ENCODE measurements at places on chromosomes 16 and 17.
A peak's percentile ranks its signal among the peaks of the same experiment; 100 is the strongest.

DNA sequence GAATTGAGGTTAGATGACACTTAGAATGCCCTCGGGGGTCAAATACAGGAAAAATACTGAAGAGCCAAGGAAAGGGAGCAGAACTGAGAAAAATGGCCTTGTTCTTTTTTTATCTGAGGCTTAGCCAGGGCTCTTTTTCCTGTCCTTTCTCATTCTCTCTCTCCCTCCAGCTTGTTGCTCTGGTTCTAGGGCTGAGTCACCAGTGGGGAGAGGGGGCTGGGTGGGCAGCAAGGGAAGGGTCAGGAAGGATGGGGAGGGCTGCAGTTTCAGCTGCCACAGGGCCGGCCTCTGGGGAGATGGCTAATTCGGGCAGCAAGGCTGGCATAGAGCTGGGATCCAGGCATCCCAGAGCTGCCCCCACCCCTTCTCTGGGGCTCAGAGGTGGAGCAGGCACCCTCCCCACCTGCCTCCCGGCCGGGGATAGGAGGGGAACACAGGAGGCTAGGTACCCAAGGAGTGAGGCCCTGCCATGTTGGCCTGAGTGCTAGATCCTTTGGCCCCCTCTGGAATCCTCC, 3.9 kb downstream of the ITGA3 start:
- no peaks in the 10 kb centered on the region for H3K36me3 ChIP-seq
- no peak overlapping the region for H3K4me3 ChIP-seq
- no peak overlapping the region for H3K27ac ChIP-seq
- H3K4me1 ChIP-seq: no peaks in the 10 kb centered on the region
- DNase-seq: no peak
- H3K27me3 ChIP-seq: peaks cover 61% of the 10 kb centered on the region

- H3K27ac ChIP-seq: no peak overlapping the region
- DNase-seq: peak; percentile 65
- peaks cover 5% of the 10 kb centered on the region for H3K36me3 ChIP-seq
- H3K27me3 ChIP-seq: no peaks in the 10 kb centered on the region
- H3K4me1 ChIP-seq: no peaks in the 10 kb centered on the region
Observed at GRCh38 chr17:63697341-63698286, 2.3 kb downstream of the LIMD2 start.

- H3K4me1 ChIP-seq: no peaks in the 10 kb centered on the region
- DNase-seq: no peak
- no peak overlapping the region for H3K4me3 ChIP-seq
- H3K27ac ChIP-seq: no peak overlapping the region
- no peaks in the 10 kb centered on the region for H3K27me3 ChIP-seq
Observed at GRCh38 chr17:4534515-4534914, 20.7 kb downstream of the MYBBP1A start.

GRCh38 chr17:40554646-40555295, 10.5 kb downstream of the CCR7 start:
- no peaks in the 10 kb centered on the region for H3K36me3 ChIP-seq
- H3K27ac ChIP-seq: peak overlapping the region; percentile 66
- H3K4me3 ChIP-seq: no peak overlapping the region
- no peaks in the 10 kb centered on the region for H3K27me3 ChIP-seq

- H3K27me3 ChIP-seq: peaks cover 59% of the 10 kb centered on the region
- H3K4me3 ChIP-seq: no peak overlapping the region
- no peaks in the 10 kb centered on the region for H3K36me3 ChIP-seq
- no peak overlapping the region for H3K27ac ChIP-seq
- H3K4me1 ChIP-seq: peaks cover 7% of the 10 kb centered on the region
Observed at GRCh38 chr17:4607773-4608187, 23.5 kb downstream of the SMTNL2 start.

DNA sequence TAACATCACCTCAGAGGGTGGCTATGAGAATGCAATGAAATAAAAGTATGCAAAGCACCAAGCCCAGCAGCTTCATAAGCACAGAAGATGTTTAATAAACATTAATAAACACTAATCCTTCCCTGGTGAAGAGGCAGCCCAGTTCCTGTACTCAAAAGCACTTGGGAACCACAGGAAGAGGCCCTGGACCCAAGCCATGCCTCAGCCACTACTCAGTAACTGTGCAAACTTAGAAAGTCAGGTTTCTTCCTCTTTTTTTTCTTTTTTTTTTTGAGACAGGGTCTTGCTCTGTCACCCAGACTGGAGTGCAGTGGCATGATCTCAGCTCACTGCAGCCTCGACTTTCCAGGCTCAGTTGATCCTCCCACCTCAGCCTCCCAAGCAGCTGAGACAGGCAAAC, 5.3 kb downstream of the ARHGAP17 start:
- H3K4me3 ChIP-seq: no peak overlapping the region
- H3K4me1 ChIP-seq: peaks cover 14% of the 10 kb centered on the region
- H3K36me3 ChIP-seq: peaks cover 26% of the 10 kb centered on the region

DNA sequence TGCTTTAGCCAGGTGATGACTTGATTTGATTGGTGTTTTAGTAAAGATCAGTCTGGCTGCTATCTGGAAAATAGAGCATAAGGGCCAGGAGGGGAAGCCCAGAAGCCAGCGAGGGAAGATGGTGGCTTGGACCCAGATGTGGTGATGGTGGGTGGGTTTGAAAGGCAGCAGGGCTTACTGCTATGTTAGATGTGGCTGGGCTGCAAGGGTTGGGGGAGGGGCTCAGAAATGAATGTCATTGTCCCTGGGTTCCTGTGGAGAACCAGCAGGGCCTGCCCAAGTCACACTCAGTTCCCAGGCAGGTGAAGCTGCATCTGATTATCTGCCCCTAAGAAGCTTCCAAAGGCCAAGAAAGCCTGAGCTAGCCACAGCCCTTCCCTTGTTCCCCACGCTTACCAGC, 71.7 kb upstream of the BRD7 start:
- no peak overlapping the region for H3K27ac ChIP-seq
- no peaks in the 10 kb centered on the region for H3K36me3 ChIP-seq
- H3K4me1 ChIP-seq: no peaks in the 10 kb centered on the region
- H3K27me3 ChIP-seq: peaks cover 10% of the 10 kb centered on the region
- no peak for DNase-seq

DNA sequence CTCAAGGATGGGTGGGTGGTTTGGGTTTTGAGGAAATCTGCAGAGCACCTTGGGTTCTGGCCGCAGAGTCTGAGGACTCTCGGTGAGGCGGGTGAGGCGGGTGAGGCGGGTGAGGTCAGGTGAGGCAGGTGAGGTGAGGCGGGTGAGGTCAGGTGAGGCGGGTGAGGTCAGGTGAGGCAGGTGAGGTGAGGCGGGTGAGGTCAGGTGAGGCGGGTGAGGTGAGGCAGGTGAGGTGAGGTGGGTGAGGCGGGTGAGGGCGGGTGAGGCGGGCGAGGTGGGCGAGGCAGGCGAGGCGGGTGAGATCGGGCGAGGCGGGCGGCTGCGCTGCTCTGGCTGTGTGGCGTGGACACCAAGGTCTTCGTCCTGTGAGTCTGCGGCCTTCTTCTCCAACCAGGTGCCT, 24.1 kb upstream of the RPL13 start:
- no peak for DNase-seq
- peaks cover 12% of the 10 kb centered on the region for H3K4me1 ChIP-seq
- H3K36me3 ChIP-seq: peaks cover 76% of the 10 kb centered on the region

DNA sequence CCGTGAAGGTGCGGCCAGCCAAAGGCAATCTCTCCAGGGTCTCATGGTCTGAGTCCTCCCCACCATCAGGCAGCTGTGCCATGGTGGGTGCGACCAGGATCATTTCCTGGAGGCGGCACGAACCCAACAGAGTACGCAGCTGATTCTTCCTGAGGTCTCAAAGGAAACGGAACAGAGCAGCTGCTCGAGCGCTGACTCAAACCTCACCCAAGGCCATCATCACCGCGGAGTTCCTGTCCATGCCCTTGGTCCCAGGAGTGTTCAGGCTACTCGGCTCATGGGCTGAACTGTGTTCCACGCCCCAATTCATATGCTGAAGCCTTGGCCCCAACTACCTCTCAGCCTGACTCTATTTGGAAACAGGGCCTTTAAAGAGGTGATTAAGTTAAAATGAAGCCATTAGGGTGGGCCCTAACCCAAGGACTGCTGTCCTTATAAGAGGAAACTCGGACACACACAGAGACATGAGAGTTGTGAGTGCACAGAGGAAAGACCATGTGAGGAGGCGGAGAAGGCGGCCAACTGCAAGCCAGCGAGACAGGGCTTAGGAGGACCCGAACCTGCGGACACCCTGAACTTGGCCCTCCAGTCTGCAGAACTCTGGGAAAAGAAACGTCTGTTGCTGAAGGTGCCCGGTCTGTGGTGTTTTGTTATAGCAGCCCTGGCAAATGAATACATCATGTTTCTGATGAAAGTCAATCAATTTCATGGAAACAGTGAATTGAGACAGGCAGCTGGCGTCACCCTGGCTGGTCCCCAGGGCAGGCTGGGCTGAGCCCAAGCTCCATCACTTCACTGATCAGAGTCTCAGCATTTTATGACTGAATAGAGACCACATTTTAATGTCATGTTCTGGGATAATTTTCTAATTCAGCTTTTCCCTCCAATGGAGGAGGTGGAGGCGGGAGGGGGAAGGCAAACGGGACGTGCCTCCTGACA, 13.7 kb downstream of the MXRA7 start:
- H3K4me1 ChIP-seq: peaks cover 36% of the 10 kb centered on the region
- H3K36me3 ChIP-seq: no peaks in the 10 kb centered on the region

- no peak overlapping the region for H3K4me3 ChIP-seq
- no peaks in the 10 kb centered on the region for H3K27me3 ChIP-seq
- peaks cover 3% of the 10 kb centered on the region for H3K4me1 ChIP-seq
- no peaks in the 10 kb centered on the region for H3K36me3 ChIP-seq
- DNase-seq: no peak
- no peak overlapping the region for H3K27ac ChIP-seq
Observed at GRCh38 chr16:89861648-89862047, 11.7 kb upstream of the TCF25 start.

DNA sequence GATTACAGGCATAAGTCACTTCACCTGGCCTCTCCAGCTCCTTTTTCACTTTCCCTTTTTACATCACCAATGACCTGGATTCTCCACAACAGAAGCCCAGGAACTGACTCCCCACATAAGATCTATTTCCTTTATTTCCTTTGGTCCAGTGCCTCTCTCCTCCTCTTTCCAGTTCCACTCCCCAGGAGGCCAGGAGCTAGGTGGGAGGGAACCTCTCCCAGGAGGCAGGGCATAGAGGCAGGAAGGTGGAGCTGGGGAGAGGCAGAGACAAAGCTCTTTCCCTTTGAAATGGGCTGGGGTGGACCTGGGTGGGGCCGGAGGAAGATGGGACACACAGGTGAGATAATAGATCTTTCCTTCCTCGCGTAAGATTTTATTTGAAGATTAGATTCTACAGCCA, 318.3 kb upstream of the TNRC6C start:
- no peak overlapping the region for H3K27ac ChIP-seq
- no peaks in the 10 kb centered on the region for H3K4me1 ChIP-seq

- H3K27me3 ChIP-seq: peaks cover 16% of the 10 kb centered on the region
- H3K36me3 ChIP-seq: no peaks in the 10 kb centered on the region
- no peak overlapping the region for H3K4me3 ChIP-seq
Observed at GRCh38 chr16:11328172-11329070, 16.8 kb upstream of the RMI2 start.

DNA sequence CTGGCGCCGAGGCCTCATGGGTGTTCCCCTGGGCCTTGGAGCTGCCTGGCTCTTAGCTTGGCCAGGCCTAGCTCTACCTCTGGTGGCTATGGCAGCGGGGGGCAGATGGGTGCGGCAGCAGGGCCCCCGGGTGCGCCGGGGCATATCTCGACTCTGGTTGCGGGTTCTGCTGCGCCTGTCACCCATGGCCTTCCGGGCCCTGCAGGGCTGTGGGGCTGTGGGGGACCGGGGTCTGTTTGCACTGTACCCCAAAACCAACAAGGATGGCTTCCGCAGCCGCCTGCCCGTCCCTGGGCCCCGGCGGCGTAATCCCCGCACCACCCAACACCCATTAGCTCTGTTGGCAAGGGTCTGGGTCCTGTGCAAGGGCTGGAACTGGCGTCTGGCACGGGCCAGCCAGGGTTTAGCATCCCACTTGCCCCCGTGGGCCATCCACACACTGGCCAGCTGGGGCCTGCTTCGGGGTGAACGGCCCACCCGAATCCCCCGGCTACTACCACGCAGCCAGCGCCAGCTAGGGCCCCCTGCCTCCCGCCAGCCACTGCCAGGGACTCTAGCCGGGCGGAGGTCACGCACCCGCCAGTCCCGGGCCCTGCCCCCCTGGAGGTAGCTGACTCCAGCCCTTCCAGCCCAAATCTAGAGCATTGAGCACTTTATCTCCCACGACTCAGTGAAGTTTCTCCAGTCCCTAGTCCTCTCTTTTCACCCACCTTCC, 7.9 kb downstream of the HIRIP3 start:
- no peak for DNase-seq
- H3K27me3 ChIP-seq: no peaks in the 10 kb centered on the region
- H3K27ac ChIP-seq: no peak overlapping the region
- H3K4me3 ChIP-seq: no peak overlapping the region
- peaks cover 99% of the 10 kb centered on the region for H3K36me3 ChIP-seq
- H3K4me1 ChIP-seq: peaks cover 3% of the 10 kb centered on the region

DNA sequence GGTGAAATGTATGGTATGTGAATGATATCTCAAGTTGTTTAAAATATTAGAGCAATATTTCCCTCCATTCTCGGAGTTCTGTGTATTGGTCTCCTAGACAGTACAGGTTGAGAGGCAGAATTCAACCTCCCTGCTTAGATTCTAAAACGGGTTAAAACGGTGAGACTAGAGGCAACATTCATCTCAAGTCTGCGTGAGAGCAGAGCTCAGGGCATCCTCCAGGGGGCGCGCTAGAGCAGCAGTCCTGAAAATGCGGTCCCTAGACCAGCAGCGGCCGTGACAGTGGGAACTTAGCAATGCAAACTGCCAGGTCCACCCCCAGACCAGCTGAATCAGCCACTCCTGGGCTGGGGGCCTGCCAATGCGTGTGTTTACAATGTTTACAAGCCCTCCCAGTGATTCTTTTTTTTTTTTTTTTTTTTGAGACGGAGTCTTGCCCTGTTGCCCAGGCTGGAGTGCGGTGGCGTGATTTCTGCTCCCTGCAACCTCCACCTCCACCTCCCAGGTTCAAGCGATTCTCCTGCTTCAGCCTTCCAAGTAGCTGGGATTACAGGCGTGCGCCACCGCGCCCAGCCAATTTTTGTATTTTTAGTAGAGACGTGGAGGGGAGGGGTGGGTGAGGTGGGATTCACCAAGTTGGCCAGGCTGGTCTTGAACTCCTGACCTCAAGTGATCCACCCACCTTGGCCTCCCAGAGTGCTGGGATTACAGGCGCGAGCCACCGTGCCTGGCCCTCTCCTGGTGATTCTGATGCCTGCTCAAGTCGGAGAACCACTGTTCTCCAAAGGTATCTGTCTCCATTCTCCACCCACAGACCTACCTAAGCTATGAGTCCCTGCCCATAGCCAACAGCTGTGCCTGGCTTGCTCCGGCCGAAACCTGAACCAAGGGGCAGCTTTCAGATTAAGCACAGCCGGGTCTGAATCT, 24.2 kb downstream of the KLHL36 start:
- no peak overlapping the region for H3K27ac ChIP-seq
- H3K4me1 ChIP-seq: peaks cover 10% of the 10 kb centered on the region
- no peak overlapping the region for H3K4me3 ChIP-seq
- DNase-seq: peak; percentile 87
- H3K36me3 ChIP-seq: no peaks in the 10 kb centered on the region
- peaks cover 15% of the 10 kb centered on the region for H3K27me3 ChIP-seq
